ENCODE measurements at places on chromosomes 7 and 10. TPM values are rescaled to one million over a fixed set of nuclear protein-coding genes. Genes with fewer than 3 reads are reported as not detected.

Gene MEIG1
- 1.2 TPM for total RNA-seq

GRCh38 chr10:86439544-86439943 lies 72.9 kb upstream of the GRID1 start:
- peaks cover 11% of the 10 kb centered on the region for H3K36me3 ChIP-seq
- no peaks in the 10 kb centered on the region for H3K27me3 ChIP-seq
- no peak overlapping the region for H3K27ac ChIP-seq
- H3K4me3 ChIP-seq: no peak overlapping the region
- no peak for DNase-seq
- no peaks in the 10 kb centered on the region for H3K4me1 ChIP-seq

GRCh38 chr10:126872768-126873167 lies 32.5 kb upstream of the DOCK1 start:
- no peak overlapping the region for H3K4me3 ChIP-seq
- H3K36me3 ChIP-seq: no peaks in the 10 kb centered on the region
- no peaks in the 10 kb centered on the region for H3K27me3 ChIP-seq
- H3K27ac ChIP-seq: no peak overlapping the region
- H3K4me1 ChIP-seq: no peaks in the 10 kb centered on the region

DNA sequence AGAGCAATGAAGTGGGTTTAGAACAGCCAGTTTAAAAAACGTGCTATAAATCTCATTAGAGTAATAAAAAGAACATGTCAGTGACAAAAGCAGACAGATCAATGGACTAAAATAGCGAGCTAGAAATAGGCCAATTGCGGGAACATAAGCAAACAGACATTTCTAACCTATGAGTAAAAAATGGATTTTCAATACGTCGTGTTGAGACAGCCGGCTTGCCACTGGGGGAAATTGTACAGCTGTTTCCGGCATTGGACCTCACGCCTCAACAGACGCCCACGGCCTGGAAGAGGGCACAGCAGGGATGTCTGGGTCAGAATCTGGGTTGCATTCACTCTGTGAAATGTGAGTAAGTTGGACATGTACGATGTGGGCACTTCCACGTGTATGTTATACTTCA lies 92.9 kb downstream of the SVOPL start:
- H3K4me3 ChIP-seq: no peak overlapping the region
- no peak for DNase-seq

DNA sequence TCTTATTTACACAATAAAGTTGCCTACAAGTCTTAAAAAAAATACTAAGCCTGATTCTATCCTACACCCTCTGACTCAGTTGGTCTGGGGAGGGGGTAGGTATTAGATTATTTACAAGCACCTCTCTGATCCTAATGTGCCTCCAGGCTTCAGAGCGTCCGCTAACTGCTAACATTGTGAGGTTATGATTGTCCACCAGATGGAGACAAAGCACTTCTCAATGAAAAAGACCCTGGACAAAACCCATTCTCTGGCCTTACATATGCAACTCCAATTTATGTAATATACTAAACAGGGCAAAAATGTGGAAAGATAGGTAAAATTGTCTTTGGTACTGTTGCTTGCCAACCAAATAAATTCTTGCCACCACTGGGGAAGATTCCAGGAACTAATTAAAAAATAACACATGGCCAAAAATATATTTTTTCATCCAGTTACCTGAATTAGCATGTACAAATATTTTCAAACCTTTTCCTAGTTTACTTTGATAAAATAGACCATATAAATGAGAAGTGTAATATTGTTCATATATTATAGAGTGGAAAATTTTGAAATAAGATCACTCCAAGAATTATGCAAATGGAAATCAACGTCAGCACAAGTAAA lies 92.4 kb downstream of the KIF20B start:
- peak; percentile 28 for DNase-seq
- no peaks in the 10 kb centered on the region for H3K4me1 ChIP-seq
- no peaks in the 10 kb centered on the region for H3K27me3 ChIP-seq
- H3K27ac ChIP-seq: no peak overlapping the region

GRCh38 chr7:66643395-66643794 lies 14.7 kb downstream of the KCTD7 start:
- no peaks in the 10 kb centered on the region for H3K27me3 ChIP-seq
- peaks cover 42% of the 10 kb centered on the region for H3K36me3 ChIP-seq
- no peak for DNase-seq
- no peak overlapping the region for H3K4me3 ChIP-seq

- no peak overlapping the region for H3K27ac ChIP-seq
- no peaks in the 10 kb centered on the region for H3K27me3 ChIP-seq
- H3K4me3 ChIP-seq: no peak overlapping the region
Measured at GRCh38 chr7:128059143-128059988, 28.1 kb upstream of the LRRC4 start.

DNA sequence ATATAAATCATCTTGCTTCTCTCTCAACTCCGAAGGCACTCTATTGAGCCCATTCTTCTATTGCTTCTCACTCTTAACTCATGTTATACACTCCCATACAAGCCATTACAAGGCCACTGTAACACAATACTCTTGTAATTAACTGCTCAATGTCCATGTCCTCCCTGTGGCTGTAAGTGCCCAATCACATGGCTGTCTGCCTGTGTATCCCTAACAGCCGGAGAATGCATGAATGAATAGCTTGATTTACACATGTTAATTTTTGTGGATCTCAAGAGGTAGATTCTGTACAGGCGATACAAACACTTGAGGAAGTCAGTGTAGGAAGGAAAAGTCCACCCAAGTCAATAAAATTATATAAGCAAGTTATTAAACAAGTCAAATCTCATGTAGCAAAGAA lies 215.6 kb downstream of the DOCK4 start:
- no peak overlapping the region for H3K4me3 ChIP-seq

Gene LEP
- not detected for total RNA-seq

Gene ZSWIM8
- total RNA-seq: 80.6 TPM

DNA sequence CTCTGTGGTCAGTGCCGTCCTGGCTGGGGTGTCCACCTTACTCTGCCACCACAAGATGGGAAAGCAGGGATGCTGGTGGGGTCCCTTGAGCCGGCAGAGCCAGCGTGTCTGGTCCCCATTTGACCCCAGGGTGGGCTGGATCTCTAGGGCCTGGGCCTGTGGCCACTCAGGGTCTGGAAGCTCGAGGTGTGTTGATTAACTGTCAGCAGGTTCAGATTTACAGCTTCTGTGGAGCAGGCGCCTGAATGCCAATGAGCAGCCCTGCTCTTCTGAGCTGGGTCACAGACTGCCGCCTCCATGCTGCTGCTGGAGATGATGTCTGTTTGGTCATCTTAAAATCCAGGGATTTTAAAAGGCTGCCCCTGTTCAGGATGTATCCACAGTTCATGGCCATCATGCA lies 11.3 kb upstream of the DPYSL4 start:
- no peaks in the 10 kb centered on the region for H3K36me3 ChIP-seq
- H3K27me3 ChIP-seq: peaks cover 7% of the 10 kb centered on the region
- H3K4me1 ChIP-seq: peaks cover 7% of the 10 kb centered on the region
- no peak overlapping the region for H3K4me3 ChIP-seq
- H3K27ac ChIP-seq: no peak overlapping the region
- no peak for DNase-seq

Data from naive thymus-derived CD4-positive, alpha-beta T cell (primary cell).